ENCODE measurements at places on chromosomes 7 and 10.

DNA sequence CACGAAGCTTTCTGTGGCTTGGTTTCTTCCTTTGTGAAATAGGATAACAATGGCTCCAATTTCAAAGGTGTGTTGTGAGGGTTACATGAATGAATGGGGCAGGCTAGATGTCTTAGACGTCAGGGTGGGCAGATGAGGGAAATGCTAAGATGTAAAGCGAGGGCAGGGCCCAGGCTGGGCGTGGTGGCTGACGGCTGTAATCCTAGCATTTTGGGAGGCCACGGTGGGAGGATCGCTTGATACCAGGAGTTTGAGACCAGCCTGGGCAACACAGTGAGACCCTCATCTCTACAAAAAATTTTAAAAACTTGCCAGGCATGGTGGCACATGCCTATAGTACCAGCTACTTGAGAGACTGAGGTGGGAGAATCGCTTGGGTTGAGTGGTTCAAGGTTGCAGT lies 607.7 kb upstream of the FOXK1 start:
- DNase-seq: no peak

DNA sequence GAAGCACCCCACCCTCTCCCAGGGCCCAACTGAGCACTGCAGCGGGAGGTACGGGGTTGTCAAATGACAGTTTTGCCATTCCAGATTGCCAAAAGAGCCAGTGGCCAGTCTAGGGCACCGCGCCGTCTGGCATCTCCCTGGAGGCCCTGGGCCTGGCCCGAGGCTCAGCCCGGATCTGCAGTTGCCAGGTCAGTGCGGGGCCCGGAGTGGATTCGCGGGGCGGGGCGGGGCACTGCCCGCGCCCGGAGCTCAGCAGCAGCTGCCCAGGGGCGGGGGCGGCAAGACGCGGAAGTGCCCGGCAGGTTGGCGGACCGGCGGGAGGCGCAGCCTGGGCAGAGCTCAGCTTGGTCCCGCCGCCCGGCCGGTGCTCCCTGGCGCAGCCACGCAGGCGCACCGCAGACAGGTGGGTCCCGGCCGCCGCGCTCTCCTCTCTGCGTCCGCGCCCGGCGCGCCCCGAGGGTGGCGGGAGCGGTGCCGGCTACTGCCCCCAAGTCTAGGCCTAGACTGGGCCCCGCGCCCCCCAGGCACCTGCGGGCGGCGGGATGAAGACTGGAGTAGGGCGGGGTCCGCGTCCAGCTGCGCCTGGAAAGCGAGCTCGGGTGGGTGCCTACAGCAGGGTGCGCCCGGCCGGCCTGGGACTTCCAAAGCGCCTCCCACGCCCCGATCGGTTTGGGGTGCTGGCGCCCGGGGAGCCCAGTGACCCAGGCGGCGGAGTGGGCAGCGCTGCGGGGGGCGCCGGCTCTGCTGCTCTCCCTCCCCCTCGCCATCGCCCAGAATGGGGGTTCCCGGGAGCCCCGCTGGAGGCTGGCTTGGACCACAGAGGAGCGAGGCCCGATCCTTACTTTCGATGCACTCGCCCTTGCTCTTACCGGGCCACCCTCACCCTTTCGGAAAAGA lies at the start of gene IRF5:
Gene IRF5, plus strand, starts transcription at position 281 of the 897 bp plus-strand sequence. CDS start 4,155 bp downstream, outside the sequence.
- peak; percentile 38 for DNase-seq

- DNase-seq: no peak
Measured at GRCh38 chr7:104973227-104973626, 40.8 kb upstream of the KMT2E start.

- no peak for DNase-seq
Measured at GRCh38 chr7:70574314-70574834, 557.6 kb upstream of the GALNT17 start.

- no peak for DNase-seq
Measured at GRCh38 chr7:50806143-50806542, 23.4 kb upstream of the GRB10 start.

DNA sequence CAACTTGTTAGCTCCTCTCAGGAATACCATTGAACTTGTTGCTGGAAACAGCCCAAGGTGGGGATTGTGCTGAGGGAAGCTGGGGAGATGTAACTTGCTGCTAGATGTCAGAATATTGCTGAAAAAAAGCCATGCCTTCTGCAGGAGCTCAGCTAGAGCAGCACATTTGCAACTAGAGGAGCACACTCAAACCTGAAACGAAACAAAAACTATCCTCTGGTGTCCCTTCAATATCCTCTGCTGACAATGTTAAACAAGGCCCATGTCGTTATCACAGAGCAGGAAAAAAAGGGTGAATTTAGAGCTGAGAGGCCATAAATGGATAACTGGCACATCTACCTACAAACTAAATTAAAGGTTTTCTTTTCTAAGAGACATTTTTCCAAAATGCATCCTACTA lies 53.7 kb upstream of the MACC1 start:
- DNase-seq: no peak

DNA sequence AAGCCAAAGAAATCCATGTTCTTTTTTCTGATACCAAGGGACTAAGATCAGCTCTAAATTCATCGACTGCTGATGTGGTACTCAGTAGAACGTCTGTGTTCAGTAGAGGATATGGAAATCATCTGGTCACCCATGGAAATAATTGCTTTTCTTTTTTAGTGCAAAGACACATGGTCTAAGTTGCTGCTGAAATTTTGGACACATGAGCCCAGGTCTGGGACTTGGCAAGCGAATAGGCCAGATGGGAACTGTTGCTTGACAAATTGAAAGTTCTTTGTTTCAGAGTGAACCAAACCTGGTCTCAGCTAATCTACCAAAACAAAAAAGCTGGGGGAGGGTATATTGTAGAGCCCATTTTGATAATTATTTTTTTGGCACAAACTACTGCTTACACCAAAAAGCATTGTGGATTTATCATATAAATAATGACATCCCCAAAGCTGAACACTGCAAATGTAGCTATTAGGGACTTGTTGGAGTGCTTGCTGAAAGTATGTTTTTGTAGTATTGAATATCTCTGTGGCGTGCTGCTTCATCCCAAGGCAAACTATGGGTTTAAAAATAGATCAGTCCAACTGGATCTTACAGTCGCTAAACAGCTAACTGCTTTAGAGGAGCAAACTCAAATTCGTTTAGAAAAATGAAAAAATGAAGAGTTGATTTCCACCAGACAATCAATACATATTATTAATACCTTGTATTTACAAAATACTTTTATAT lies 144.7 kb downstream of the TRIL start:
- DNase-seq: no peak

- DNase-seq: no peak
Measured at GRCh38 chr7:117053432-117053831, 100.1 kb downstream of the ST7 start.

- no peak for DNase-seq
Measured at GRCh38 chr10:16653224-16653623, 131.5 kb upstream of the C1QL3 start.

GRCh38 chr7:70178211-70178610 lies 579.9 kb downstream of the AUTS2 start:
- DNase-seq: no peak

- no peak for DNase-seq
Measured at GRCh38 chr10:72409167-72409566, 54.4 kb upstream of the DNAJB12 start.

DNA sequence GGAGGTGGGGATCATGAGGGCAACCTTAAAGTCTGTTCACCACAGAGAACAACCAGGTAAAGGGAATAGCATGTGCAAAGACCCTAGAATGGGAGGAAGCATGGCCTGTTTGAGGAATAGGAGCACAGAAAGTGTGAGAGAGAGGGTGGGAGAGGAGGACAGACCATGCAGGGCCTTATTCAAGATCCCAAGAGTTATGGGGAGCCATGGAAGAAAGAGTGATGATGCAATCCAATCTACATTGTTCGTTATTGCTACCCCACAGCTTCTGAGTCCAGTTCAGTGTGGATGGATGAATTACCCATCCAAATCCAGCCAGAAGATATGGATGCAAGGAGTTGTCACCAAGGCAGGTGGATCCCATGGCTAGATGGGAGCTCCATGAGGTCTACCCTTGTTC lies 7.8 kb upstream of the EIF4EBP2 start:
- no peak for DNase-seq

DNA sequence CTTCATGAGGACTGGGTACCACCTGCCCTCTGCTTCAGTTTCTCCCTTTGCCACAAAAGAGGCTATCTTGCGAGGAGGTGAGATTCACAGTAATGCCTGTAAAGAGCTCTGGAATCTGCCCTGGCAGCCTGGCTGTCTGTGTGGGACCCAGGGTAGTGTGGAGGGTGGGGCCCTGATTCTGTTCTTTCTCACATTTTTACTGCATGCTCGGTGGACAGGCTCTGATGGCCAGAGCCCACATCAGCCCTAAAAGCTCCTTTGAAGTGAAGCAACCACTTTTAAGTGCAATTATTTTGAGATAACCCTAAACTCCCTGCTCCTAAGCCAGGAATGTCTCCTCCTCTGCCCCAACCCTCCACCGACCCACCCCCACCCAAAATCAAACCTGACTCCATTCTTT lies 92.1 kb upstream of the PODXL start:
- DNase-seq: no peak

DNA sequence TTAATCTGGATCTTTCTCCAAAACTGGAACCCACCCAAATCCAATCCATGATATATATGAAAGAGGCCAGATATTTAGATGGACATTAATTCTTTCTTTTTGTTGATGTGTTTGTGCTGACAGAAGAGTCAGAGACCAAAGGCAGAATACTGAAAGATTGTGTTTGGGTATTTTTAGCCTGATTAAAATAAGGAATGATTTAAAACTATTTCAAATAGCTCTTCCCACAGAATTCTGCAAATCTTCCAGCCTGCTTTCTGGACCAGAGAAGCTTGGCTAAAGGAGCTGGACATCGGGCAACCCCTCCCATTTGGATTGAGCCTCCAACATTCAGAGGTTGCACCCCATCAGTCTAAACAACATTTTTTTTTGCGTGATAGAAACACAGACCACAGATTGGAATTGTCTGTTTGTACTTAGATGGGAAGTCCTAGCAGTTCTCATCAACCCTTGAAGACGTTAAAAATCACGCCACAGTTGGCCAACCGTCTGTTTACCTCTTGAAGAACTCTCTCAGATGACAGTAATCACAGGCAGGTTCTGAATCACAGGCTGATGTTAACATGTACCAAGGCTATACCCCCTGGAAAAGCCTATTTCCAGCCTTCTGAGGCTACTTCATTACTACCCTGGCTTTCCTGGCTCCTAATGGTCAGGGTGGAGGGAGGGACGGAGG lies 155.2 kb upstream of the NRP1 start:
- DNase-seq: no peak
